ENCODE measurements at places on chromosomes 7 and 10.

DNA sequence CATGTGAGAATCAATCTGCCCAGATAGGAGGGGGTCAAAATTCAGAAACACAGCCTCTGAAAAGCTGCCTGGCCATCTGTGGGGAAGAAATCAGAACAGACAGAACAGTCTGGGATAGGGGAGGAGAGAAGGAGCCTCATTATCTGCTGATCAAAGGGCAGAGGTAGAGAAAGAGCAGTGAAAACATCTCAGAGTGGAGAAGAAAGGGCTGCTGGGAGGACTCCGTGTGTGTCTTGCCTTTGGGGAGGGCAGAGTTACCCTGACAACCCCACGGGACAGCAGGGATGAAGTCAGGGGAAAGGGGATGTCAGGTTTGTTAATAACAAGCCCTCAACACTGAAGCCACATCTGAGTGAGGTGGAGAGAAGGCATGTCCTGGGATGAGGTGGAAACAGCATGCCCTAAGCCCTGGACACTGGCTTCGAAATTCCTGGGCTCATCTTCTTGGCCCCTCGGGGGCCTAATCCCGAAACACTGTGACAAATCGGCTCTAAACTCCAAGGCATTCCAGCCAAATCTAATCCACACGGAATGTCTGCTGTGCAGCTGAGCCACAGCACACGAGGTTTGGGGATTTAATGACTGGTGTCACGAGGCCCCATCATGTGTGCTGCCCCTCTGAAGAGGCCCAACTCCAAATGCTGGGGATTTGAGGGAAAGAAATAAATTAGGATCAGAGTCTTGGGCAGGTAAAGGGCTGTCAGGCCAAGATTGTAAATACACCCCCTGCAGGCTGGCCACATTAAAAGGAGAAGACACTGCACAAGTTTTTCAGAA, 82.8 kb upstream of the FGFR2 start:
- no peak for DNase-seq

- DNase-seq: no peak
Observed at GRCh38 chr7:39164887-39165286, 187.2 kb downstream of the POU6F2 start.

- DNase-seq: no peak
Observed at GRCh38 chr10:16681521-16681920, 135.7 kb downstream of the RSU1 start.

- DNase-seq: no peak
Observed at GRCh38 chr10:60384011-60384410, 5.7 kb downstream of the ANK3 start.

DNA sequence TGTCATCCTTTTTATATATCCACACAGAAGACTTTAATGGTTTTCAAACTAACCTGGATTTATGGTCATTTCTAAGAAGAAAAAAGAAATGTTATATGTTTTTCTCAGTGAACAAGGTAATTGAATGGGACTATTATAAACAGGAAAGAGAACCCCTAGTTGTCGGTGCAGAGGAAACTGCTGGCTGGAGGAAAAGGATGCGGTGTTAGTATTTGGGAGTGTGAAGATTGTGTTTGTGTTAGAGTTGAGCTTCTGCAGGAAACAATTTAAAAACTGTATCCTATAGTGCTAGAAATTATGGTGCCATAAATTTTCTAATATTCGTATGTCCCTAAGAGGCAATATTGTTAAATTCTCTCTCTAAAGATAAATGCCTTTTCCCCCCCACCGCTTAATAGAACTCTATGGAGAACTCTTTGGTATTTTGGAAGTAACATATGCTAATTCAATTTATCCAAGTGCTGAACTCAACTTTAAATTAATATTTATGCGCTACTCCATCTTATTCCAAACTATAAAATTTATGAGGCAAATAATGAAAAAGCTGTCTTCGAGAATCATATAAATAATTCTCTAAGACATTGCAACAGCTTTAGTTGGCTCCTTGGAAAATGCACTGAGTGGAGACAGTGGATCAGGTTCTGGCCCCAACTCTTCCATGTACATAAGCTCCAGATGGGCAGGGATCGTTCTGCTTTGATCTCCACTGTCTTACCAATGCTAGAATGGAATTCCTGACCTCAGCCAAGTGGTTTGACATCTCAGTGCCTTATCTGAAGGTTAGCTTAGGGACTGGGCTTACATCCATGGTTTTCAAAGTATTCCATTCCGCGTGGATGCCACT, 5.6 kb downstream of the BZW2 start:
- no peak for DNase-seq

GRCh38 chr10:33368086-33368485, 33.6 kb upstream of the NRP1 start:
- DNase-seq: no peak

DNA sequence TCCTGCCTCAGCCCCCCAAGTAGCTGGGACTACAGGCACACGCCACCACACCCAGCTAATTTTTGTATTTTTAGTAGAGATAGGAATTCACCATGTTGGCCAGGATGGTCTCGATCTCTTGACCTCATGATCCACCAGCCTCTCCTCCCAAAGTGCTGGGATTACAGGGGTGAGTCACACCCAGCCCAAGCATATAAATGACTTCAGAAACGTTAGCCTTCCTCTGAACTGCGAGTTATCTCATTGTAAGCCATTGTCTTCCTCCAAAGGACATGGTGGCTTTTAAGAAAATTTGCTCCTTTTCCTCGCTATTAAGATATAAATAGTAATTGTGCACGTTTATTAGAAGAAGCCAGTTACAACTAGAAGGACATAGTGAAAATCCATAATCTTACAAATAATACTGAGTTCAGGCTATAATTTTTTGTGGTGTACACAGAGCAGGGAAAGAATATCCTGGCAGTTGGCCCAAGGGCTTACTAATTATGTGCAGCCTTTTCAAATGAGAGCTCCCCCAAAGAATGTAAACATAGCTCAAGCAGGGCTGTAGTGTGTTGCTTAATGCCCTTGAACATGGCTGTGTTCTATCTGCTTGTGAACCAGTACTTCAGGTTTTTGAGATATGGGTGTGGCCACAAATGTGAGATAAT, 495.8 kb downstream of the PARD3 start:
- no peak for DNase-seq

GRCh38 chr7:25244254-25245033, 16.2 kb upstream of the NPVF start:
- no peak for DNase-seq

DNA sequence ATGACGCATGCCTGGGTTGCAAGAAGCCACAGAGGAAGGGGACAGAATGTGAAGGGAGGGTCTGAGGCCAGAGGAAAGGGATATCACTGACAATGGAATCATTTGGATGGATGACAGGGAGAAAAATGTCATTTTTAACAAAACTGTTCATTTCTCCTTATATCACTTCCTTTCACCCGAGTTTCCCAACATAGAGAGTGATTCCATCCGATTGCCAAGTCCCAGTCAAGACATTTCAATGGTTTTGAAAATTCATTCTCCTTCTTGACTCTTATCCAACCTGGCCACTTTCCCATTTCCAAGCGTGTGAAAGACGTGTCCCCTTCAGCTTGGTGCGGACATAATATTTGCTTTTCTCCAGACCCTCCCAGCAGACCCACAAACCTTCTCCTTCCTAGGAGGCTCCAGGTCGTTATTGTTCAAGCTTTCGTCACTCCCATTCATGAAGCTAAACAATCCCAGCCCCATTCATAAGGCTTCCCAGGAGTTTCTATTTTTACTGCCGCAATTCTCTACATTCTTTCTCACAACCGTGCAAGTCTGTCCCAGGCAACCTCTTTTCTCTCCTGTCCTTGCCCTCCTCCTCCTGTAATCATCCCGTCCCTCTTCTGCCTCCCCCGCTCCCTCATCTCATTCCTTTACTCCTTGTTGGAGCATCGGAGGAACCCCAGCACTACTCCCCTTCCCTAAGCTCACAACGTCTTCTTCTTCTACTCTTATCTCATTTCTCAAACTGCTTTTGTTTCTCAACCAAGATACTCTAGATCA, 301.3 kb upstream of the KLF6 start:
- no peak for DNase-seq

- no peak for DNase-seq
Observed at GRCh38 chr10:60098677-60099601, 192.6 kb upstream of the CCDC6 start.

DNA sequence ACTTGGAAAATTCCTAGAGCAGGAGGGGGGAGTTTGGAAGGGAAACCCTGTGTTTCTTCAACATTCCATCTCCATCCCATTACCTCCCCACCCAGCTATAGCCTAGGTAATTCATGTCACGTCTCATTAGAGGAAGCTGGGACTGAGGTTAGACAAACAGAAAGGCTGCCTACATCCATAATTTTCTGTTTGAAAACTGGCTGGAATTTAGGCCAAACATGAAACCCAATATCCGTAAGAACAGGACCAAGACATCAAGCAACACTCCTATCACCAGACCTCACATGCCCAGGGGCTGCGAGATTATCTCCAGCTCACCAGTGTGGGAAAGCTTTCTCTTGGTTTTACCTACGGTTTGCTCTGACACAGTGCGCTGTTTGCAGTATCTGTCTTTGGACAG, 316.3 kb downstream of the FRMD4A start:
- no peak for DNase-seq

- DNase-seq: no peak
Observed at GRCh38 chr10:90959826-90960225, 38.9 kb upstream of the ANKRD1 start.

DNA sequence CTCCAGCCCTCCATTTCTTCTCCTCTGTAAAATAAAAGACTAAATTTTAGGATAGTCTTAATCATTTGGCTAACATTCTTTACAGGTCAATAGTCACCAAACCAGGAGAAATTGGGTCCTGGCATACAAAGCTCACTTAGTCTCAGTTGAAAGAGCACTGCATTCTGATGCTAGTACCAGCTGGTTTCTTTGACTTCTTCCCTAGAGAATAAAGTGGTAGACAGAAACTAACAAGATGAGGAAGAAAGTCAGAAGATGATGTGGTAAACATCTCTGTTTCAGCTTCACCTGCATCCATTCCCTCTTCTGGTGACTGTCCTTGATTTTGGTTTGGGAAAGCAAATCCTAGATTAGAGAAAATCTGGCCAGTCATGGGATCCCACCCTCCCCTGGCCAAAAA, 37.2 kb downstream of the NKX2-3 start:
- DNase-seq: no peak

GRCh38 chr10:30422981-30423654, 10.9 kb upstream of the MAP3K8 start:
- DNase-seq: no peak

DNA sequence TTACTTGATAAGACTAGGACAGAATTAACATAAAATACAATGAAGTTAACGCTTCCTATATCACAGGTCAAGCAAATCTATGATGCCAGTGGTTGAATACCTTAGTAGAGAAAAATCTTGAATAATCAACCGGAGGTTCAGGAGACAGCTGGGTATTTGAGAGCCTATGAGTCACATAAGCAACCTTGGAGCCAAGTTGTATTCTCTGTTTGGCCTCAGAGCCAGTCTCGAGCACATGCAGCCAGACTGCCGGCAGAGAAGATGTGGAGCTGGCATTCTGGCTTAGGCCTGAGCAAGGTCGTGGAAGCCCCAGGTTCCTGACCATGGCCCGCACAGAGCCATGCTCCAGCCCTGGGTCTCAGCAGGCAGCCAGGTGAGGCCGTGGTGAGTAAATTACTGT, 90.3 kb downstream of the FAM204A start:
- DNase-seq: no peak

- no peak for DNase-seq
Observed at GRCh38 chr7:4790078-4790465, 14.6 kb downstream of the AP5Z1 start.

DNA sequence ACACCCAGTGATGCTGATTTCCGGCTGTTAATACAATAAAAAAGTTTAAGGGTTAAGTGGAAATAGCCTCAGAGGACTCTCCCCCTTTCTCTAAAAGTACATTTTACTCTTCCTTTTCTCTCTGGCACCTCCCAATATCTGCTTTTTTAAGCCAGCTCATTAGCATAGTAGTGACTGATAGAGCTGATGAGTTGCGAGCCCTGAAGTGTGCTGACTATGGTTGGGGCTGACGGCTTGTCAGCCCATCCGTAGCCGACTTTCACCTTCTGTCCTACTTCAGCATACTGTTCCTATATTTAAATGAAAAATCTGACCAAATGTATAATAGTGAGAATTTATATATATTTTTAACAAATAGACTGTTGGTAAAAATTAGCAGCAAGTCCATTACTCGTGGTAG, 80.0 kb downstream of the SHH start:
- DNase-seq: no peak

GRCh38 chr10:12622691-12623090, 273.3 kb downstream of the CAMK1D start:
- no peak for DNase-seq

DNA sequence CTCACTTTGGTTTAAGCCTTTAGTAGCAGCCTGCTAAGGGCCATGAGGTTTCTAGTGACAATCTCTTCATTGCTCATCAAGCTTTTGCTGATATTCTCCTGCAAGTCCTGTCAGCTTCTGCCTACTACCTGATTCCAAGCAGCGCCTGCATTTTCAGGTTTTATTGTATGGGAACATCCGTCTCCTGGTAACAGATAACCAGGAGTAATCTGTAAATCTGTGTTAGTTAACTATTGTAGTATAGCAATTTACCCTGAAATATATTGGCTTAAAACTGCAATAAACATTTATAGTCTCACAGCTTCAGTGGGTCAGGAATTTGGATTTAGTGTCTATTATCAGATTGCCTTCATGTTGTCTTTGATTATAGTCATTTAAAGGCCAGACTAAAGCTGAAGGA, 94.0 kb downstream of the MLLT10 start:
- DNase-seq: no peak

GRCh38 chr7:69617364-69617763, 19.1 kb downstream of the AUTS2 start:
- no peak for DNase-seq

DNA sequence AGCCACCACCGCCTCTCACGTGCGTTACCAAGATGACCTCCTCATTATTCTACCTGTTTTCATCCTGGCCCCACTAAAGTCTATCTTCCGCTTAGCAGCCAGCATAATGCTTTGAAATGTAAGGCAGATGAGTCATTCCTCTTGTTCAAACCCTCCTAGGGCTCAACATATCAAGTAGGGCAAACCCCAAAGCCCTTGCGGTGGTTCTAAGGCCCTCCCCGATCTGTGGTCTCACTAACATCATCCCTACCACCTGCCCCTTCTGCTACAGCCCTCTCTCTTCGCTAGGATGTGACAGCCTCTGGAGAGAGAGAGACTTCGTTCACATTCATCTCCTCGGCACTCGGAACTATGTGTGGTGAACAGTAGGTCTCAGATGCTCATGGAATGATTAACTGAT, 94.8 kb downstream of the SVIL start:
- no peak for DNase-seq

Measured in stimulated activated CD4-positive, alpha-beta T cell treated with anti-CD3 and anti-CD28 coated beads, Interleukin-1b, Interleukin-23, amount 100 ng/mL, for 1 hour (primary cell).